Ammon's horn (tissue), 1 donor: ENCODE measurements at places on chromosomes 3 and 15.

DNA sequence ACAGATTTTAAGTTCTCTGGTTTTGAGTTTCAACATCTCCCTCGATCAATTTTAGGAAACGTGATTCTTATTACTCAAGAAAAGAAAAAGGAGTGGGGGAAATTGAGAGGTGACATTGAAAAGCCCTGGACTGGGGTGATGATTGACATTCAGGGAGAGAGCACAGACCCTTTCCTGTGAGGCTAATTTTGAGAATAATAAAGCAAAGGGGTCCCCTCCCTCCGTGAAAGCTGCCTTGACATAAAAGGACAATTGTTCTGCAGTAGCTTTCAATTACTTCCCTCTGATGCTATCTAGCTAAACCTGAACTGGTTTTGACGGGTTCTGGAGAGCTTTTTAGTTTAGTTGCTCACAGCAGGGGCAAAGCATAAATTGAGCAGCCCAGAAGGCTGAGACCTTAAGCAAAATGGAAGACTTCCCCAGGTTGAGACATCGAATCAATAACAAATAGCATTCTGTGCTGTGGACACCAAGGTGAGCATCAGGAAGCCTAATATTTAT is 14.4 kb upstream of the CMTM8 start:
- DNase-seq: no peak

GRCh38 chr3:43286841-43287499 is 630 bp downstream of the SNRK start:
- DNase-seq: peak; percentile 5

DNA sequence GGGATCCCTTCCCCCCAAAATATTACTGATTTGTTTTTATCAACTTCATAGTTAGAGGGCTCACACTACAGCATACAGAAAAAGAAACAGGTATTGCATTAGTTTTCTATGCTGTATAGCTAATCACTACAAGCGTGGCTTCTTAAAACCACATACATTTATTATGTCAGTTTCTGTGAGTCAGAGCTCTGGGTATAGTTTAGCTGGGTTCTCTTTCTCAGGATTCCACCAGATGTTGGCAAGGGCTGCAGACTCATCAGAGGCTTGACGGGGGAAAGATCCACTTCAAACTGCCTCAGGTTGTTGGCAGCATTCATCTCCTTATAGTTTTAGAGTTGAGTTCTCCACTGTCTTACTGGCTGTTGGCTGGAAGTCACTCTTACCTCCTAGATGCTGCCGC is 328.0 kb downstream of the NLGN1 start:
- DNase-seq: no peak

DNA sequence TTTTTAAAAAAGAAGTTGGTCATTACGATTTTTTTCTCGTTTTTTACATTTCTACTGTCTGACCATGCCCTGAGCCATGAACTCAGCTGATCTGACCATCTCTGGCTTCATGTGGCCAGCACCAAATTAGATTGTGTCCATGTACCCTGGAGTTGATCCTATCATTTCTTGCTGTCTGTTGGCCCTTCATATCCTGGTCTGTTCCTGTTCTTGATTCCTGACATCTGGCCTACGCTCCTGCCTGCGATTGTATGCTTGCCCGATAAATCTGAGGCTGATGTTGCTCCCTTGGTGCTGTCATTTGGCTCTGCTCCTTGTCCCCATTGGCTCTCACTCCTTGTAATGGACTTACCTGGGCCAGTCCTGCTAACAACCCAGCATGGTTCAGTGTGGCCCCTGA is 89.8 kb upstream of the IGSF10 start:
- DNase-seq: no peak

DNA sequence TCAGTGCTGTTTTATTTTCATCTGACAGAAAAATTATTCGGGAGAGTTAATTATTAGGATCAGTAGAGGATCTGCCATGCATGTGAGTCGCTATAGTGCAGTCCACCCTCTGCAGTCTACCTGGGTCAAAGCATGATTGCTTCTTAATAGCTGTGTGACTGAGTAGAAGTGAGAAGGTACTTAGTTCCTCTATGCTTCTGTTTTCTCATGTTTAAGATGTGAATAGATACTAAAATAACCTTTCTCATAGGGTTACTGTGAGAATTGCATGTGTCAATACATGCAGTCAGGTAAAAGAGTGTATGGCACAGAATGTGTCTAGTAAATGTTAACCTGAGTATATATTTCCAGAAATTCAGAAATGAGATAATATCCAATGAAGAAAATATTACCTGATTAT is 435.7 kb downstream of the NAALADL2 start:
- no peak for DNase-seq

DNA sequence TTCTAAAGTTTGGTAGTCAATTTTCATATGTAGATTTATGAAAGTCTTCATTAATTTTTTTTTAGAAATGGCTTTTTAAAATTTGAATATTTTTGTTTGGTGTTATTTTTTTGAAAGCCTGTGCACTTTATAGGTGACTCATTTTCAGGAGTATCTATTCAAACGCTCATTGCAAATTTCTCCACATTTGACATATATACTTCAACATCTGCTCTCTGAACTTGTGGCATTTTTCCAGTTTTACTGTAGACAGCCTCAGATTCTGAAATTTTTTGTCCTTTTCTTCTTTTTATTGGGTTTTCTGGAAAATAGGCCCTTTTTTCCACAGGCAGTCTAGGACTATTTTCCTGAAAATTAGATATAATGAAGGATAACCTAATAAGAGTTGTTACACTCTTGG is 396.6 kb downstream of the RBMS3 start:
- no peak for DNase-seq

- DNase-seq: no peak
Measured at GRCh38 chr3:43256714-43257461, 29.5 kb upstream of the SNRK start.

DNA sequence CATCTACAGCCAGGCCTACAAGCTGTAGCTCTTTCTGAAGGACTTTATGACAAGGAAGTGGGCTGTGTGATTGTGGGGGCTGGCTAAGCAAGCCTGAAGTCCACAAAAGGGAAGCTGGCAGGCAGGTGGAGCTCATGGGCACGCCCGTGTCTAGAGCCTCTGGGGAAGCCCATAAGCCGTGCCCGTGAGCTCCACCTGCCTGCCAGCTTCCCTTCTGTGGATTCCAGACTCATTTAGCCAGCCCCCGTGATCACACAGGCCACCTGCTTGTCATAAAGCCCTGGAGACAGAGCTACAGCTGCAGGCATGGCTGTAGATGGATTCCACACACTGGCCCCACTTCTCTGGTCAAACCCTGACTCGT is 15.2 kb downstream of the EFCC1 start:
- DNase-seq: no peak

- DNase-seq: no peak
Measured at GRCh38 chr3:190234621-190235020, 87.6 kb downstream of the CLDN1 start.

- DNase-seq: no peak
Measured at GRCh38 chr3:148852271-148852992, 12.7 kb upstream of the CPA3 start.

DNA sequence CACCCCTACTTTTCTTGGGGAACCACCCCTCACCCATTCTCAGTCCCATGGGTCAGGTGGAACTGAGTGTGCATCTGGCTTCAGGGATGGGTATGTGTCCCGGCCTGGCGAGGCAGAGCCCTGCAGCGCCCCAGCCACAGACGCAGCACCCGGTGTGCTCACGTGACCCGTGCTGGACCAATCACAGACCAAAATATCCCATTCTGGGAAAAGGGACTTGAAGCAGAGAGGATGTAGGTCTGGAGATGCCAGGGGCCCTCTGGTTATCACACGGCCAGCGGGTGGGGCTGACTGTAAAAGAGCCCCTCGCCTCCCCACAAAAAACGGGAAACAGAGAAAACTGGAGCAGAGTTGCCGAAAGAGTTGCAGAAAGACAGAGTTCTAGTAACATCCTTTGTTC is 138.0 kb upstream of the RAD18 start:
- peak; percentile 74 for DNase-seq

GRCh38 chr15:98795980-98796379 is 147.6 kb downstream of the IGF1R start:
- DNase-seq: no peak

DNA sequence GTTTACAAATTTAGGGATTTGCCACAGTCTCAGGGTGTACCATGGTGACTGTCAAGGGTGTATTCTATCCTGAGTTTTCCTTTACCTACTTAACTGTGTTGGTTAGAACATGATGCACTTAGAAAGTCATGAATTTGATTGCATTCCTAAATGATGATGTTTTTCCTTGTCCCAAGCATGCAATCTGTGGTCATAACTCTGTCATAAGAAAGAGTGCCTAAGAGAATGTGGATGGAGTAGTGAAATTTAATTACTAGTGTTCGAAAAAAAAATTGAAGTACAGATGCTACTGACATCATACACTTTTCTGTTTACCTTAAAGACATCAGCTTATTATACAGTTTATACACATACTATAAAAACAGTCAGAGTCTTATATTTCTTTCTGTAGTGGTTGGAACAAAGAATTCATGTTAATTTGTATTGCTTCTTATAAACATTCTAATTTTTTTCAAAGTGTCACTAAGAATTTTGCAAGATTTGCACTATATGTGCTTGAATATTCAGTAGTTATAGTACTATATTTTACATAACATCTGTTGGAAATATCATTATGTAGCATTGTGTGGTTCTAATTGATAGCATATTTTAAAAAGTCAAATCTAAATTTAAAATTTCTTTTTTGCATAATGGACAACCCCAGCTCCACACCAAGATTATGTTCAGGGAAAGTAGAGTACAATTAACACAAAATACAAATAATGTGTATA is 231.3 kb upstream of the KCNMB2 start:
- no peak for DNase-seq

DNA sequence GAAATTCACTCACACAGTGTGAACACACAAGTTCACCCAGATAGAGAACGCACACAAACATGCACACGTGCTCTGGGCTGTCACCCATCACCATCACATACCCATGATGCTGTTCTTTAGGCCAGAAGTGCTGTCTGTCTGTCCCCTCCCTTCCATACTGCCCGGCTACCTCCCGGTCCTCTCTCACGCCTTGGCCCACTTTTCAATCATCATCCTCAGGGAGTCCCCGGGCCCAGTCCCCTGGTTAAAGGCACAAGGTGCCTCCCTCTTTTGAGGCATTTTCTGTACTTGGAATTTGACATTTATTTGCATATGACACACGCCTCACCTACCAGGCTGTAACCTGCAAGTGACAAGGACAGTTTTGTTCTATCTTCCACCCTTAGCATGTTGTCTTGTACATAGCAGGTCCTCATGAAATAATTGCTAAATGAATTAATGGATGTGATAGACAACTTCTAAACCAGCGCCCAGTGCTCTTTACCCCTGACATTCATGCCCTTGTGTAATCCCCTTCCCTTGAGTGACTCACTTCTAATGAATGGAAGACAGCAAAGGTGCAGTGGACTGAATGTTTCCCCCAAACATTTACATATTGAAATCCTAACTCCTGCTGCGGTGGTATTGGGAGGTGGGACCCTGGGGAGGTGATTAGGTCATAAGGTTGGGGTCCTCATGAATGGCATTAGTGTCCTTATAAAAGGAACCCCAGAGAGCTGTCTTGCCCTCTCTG is 73.9 kb upstream of the ADPGK start:
- no peak for DNase-seq

DNA sequence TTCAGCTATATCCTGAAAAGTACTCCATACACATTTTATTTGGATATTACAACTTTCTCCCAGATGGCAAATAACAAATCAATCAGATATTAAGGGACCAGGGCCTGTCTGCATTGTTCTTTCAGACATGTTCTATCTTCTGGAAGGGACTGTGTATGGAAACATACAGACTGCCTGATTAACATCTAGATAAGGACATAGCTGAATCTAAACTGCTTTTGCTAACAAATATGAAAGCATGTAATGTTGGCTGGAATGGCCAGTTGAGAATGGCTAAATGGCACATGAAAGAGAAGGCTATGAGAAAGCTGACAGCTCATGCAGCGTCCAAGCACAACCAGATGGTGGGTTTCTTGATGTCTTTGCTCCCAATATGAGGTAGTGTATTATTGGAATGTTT is 149.4 kb downstream of the CFAP20DC start:
- DNase-seq: no peak
